ENCODE measurements at places on chromosomes 6 and 20.

DNA sequence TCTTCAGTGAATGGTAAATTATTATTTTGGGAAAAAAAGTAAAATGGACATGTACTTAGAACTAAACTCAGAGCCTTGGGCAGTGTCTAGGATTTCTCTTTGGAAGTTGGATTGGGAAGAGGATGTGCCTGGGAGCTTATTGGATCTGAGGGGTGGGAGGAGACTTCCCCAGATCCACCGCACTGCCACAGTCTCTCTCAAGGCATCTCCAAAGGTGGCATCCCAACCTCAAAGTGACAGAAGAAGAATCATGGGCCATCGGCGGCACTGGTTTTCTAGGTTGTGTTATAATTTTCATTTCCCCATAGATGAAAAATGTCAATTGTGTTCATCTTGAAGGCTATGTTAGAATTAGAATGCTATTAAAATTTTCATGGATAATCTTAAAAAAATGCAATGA is 66.8 kb upstream of the CD93 start:
- no peak for DNase-seq

DNA sequence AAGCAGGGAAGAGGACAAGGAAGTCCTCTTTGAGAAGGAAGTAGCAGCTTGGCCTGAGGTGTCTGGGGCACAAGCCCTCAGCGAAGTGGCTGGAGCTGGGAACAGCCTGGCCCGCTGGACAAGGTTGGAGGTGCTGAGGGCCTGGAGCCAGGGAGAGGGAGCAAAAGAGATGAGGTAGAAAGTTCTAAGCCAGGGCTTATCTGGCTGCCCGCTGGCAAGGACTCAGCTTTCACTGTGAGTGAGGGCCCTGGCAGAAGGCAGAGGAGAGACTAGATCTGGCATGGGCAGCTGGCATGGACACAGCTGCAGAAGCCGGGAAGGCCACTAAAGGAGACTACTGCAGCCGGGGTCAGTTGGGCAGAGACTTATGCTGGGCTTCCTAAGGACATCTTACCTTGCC is 21.8 kb upstream of the PCMTD2 start:
- no peak for DNase-seq

DNA sequence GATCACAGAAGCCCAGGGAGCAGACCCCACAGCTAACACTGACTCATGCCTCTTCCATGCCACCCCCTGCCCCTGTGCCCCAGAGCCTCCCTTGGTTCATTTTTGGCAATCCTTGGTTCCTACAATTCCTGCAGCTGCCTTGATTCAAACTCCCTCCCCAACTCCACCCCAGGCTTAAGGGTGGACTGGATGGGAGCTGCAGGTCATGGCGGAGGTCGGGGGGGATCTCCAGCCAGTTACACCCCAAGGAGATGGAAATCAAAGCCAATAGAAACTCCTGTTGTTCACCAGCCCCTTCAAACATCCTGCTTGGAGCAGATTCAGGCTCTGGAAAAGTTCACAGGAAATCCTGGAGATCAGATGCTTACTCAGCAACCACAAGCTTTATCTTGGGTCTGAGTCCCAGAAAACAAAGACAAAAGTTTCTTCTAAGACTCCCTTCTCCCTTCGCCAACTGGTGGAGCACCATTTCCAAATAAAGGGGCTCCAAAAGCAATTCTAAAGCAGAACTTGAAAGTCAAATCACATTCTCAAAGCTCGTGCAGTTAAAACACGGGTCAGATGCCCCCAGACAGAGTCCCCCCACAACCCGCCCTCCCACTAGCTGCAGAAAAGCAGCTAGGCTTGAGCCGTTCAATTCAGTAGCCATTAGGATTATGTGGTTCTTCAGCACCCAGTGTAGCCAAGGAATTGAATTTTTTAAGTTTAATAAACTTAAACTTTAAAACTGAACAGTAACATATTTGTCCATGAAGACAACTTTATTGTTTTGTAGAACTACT is 149.5 kb downstream of the ANKRD60 start:
- no peak for DNase-seq

DNA sequence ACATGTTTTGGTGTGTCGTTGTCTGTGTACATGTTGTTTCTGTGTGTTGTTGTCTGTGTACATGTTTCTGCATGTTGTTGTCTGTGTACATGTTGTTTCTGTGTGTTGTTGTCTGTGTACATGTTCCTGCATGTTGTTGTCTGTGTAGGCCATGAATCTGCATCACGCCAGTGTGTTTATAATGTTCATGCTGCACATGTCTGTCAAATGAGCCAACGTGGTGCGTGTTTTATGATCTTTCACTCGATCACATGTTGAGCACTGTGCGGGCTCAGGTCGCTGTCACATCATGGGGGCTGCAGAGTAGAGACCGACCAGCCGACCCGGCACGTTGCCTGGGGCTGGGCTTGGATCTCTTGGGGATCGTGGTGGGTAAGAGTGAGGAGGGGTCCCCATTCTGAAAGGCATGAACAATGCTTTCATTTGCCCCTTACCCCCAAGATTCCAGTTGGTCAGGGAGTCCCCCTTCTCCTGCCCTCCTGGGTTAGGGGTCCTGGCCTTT is 26.5 kb upstream of the SLCO4A1 start:
- DNase-seq, result no peak

GRCh38 chr20:40704828-40705227 is 15.8 kb upstream of the MAFB start:
- no peak for DNase-seq

- no peak for DNase-seq
Observed at GRCh38 chr6:44049989-44050871, 77.0 kb downstream of the MRPL14 start.

DNA sequence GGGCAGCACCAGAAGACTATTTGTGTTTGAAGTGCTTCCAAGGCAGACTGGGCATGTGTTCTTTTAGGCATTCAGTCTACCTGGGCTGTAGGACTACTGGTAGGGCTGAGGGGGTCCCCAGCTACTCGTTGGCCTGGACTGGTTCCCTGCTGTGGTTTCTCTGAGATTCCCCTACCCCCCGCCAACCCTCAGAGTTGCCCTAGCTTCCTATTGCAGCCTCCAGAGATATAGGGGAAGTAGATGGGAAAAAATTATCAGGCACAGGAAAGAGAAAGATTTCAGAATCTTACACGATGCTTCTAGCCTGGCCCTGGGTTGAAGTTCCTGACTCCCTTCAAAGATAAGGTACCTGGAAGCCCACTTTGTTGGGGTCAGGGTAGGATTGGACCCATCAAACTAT is 22.5 kb downstream of the BRPF3 start:
- no peak for DNase-seq

- no peak for DNase-seq
Observed at GRCh38 chr6:8785223-8785622, 349.9 kb upstream of the SLC35B3 start.

DNA sequence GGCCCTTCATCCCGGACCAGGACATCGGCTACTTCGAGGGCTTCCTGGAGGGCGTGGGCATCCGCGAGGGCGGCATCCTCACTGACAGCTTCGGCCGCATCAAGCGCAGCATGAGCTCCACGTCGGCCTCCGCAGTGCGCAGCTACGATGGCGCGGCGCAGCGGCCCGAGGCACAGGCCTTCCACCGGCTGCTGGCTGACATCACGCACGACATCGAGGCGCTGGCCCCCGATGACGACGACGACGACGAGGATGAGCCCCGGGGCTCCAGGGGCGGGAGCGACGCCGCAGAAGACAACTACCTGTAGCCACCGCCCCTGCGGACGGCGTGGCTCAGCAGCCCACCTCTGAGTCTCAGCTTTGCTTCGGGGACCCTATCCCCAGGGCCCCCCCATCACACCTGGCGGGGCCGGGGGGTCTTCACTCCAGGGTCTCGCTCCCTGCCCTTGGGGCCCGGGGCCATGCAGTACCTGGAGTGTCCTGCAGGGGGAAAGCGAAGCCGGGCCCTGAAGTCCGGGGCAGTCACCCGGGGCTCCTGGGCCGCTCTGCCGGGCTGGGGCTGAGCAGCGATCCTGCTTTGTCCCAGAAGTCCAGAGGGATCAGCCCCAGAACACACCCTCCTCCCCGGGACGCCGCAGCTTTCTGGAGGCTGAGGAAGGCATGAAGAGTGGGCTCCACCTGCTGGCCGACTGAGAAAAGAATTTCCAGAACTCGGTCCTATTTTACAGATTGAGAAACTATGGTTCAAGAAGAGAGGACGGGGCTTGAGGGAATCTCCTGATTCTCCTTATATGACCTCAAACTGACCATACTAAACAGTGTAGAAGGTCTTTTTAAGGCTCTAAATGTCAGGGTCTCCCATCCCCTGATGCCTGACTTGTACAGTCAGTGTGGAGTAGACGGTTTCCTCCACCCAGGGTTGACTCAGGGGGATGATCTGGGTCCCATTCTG is 20.8 kb upstream of the HCK start:
- DNase-seq, result peak; percentile 95

DNA sequence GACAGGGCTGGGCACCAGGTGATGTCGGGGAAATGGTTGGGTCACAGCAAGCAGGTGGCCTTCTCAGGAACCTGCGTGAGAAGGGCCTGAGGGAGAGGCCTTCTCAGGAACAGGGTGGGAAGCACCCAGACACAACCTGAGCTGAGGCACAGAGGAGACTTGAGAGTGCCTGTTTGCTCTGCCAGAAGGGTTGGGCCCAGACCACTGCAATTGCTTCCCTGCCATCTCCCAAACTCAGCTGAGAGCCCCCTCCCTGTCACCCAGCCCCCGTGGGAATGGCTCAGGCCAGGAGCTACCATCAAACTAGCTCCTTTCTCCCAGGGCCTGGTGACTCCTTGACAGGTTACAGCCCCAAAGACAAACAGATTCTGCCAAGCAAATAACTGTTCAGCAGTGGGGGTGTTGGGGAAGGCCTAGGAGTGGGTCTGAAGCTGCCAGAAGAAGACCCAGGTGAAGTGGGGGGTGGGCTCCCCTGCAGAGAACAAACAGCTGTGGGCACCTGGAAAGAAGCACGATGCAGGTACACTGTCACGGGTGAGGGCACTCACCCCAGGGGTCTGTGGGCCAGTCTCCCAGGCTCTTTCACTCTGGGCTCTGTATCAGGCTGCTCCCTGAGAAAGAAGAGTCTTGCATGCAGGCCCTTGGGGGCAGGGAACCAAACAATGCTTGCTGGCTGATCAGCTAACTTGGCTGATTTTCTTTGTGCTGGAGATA is 30.4 kb upstream of the SPDEF start:
- DNase-seq, result no peak

All from HuH-7.5 (cell line).